ENCODE measurements at places on chromosomes 6 and 20.

DNA sequence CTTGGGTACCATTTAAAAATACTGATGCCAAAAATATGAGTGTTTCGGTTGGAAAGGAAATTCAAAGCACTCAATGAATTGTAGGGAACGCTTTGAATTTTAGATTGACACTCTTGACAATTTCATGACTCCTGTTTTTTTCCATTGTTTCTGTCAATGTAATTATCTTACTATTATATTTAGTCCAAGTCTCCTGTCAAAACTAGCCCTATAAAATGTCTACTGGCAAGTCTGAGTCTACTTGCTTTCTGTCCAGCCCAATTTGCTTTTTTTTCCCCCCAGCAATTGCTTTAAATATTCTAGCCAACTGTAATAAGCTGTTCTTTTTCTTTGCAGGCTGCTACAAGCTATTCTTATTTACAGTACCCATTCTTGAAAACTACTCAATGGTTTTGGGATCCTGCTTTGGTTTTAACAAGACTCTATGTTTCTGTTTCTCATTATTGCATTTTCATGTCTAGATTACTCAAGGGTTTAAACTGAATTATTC, 1103.9 kb upstream of the GJE1 start:
- H3K27me3 ChIP-seq: no peaks in the 10 kb centered on the region
- H3K4me1 ChIP-seq: no peaks in the 10 kb centered on the region
- no peaks in the 10 kb centered on the region for H3K36me3 ChIP-seq
- no peak overlapping the region for H3K27ac ChIP-seq
- H3K4me3 ChIP-seq: no peak overlapping the region
- DNase-seq: no peak

DNA sequence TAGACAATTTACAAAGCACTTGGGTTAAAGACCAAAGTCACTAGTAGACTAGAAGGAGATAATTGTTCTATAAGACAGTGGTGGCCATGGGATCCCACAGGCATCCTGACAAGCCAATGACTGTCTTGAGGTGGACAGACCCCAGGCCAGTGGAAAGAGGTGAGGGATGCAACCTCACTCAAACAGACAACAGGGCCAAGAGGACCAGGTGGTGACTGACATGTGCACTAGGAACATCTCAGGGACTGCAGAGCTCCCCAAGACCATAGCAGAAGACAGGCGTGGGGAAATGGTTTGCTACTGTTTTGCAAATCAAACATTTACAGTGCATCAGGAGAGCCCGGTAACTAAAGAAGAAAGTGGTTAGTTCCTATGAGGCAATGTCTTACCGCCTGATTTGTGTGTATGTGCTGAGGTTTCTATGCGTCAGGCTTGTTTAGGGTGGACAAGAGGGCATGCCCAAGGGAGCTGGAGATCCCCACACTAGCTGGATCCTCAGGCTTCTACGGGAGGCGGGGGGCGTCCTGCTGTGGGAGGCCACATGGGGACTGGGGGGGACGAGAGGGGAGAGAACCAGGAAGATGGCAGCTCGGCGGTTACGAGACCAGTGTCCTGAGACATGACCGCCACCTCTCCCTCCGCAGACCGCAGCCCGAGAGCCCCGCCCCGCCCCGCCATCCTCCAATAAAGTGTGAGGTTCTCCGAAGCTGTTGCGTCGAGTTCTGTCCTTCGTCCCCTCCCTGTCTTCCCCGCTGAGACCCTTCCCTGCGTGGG, 623 bp upstream of the MRPS26 start:
- peak overlapping the region; percentile 92 for H3K4me3 ChIP-seq
- DNase-seq: peak; percentile 83
- H3K27ac ChIP-seq: peak overlapping the region; percentile 90
- H3K27me3 ChIP-seq: no peaks in the 10 kb centered on the region

- H3K4me3 ChIP-seq: no peak overlapping the region
- H3K27ac ChIP-seq: no peak overlapping the region
These were observed 125.2 kb upstream of the RALGAPA2 start for GRCh38 chr20:20837574-20838021.

GRCh38 chr6:134115715-134116074, 63.3 kb upstream of the SLC2A12 start:
- H3K4me1 ChIP-seq: peaks cover 16% of the 10 kb centered on the region
- no peak overlapping the region for H3K27ac ChIP-seq
- H3K4me3 ChIP-seq: no peak overlapping the region
- DNase-seq: no peak
- H3K36me3 ChIP-seq: no peaks in the 10 kb centered on the region

- no peak overlapping the region for H3K27ac ChIP-seq
- H3K4me1 ChIP-seq: peaks cover 8% of the 10 kb centered on the region
- no peak overlapping the region for H3K4me3 ChIP-seq
- DNase-seq: no peak
- H3K36me3 ChIP-seq: peaks cover 65% of the 10 kb centered on the region
These were observed 17.9 kb upstream of the SLC22A1 start for GRCh38 chr6:160103825-160104100.

DNA sequence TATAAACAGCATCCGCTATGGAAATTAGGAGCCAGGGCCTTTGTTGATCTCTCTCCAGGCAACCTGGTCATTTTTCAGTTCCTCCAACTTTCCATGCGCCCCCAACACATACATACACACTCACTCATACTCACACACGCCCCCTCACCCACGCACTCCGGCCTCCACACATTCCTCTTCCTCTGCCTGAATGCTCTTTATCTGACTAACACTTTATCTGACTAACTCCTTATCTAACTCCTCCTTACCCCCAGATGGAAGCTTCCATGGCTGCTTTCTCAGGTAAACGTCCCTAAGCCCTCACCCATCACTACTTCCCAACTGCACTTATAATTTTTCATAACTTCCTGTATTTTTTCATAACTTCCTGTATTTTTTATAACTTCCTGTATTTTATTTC, 17.4 kb downstream of the CASS4 start:
- H3K27me3 ChIP-seq: peaks cover 44% of the 10 kb centered on the region
- H3K27ac ChIP-seq: no peak overlapping the region
- no peaks in the 10 kb centered on the region for H3K36me3 ChIP-seq

Measured in nephron progenitor cell (in vitro differentiated cells).